AG04449 (cell line): ENCODE measurements at places on chromosomes 7 and 10.

- no peak for DNase-seq
Observed at GRCh38 chr7:3981281-3981680, 680.2 kb downstream of the SDK1 start.

- no peak for DNase-seq
Observed at GRCh38 chr10:120598386-120598785, 141.4 kb downstream of the PLPP4 start.

GRCh38 chr7:152968514-152968913 lies 209.0 kb downstream of the ACTR3B start:
- no peak for DNase-seq

GRCh38 chr10:29663718-29664117 lies 28.9 kb upstream of the SVIL start:
- DNase-seq: no peak

DNA sequence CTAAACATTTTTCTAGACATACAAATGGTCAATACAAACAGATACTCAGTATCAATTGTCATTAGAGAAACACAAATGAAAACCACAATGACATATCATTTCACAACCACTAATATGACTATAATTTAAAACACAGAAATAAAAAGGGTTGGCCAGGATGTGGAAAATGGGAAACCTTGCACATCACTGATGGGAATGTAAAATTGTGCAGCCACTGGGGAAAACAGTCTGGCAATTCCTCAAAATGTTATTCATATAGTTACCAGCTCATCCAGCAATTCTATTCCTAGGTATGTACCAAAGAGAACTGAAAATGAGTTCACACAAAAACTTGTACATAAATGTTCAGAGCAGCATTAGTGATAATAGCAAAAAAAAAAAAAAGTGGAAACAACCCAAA lies 106.1 kb upstream of the LRRTM3 start:
- no peak for DNase-seq

DNA sequence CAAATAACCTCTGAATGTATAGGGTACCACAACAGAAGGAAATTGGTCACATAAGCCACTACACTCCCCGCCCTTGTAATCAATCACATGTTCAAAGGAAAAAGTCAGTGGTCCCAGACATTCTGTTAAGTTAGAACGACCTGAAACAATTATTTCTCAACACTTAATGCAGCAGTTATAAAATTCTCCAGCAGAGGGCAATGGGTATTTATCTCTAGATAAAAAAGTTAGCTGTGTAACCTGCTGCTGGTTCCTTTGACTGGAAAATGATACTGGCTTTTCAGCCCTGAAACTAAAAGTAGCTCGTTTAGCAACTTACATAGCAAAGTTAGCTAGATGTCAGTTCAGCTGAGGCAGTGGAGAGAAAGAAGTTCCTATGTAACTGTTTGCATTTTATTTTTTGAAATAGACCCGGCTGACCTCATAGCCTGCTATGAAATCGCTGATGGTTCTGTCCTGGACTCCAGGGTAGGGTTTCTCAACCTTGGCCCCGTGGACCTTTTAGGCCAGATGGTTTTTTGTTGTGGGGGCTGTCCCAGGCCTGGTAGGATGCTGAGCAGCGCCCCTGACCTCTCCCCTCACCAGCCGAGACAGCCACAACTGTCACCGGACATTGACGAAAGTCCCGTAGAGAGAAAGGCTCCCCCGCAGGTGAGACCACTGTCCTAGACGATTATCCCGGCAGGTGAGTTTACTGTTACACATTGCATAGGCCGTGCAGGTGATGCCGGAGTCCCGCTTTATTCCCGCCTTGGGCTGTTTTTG lies 40.2 kb upstream of the PROSER2 start:
- DNase-seq: no peak

DNA sequence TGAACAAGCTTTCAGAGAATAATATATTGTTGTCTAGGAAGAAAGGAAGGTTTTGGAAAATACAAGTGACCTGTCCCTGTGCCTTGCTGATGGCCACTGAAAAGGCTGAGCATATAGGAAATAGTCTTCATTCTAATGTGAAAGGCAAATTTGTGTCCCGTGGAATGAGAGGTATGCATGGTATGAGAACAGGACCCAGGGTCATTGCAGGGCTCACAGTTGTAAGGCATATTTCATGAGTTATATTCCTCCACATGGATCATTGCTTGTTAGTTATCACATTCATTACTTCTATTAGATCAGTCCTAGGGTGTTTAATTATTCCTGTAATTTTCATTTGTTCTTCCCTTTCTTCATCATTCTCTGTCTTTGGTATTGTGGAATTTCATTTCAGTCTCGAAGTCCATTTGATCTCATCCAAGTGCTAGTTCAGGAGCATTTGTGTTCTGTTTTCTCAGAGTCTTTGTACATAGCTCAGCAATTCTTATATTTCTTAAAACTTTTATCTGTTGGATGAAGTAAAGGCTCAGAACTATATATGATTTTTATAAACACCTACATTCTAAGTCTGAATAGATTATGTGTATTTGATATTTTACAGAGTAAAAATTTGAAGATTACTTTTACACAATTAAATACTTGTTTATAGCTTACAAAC lies 39.4 kb upstream of the ARHGAP21 start:
- peak; percentile 19 for DNase-seq

DNA sequence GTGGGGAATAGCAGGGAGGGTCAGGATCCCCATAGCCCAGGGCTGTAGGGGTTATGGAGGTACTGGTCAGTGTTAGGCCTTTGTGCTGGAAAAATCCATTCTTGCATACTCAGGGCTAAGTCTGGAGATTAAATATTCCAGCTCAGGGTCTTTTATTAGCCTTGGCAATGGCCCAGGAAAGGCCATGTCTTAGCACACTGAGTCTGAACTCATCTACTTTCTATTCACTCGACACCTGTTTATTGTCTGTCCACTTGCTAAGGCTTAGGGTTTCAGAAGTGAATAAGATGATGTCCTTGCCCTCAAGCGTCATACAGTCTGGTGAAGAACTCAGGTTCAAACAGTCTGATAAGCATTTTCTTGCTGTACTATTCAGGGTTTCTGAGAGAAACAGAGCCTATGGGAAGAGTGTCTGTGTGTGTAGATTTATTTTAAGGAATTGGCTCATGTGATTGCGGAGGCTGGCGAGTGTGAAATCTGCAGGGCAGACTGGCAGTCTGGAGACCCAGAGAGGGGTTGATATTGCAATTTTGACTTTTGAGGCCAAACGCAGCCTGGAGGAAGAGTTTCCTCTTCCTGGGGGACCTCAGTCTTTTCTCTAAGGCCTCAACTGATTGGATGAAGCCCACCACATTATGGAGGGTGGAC lies 135.8 kb downstream of the RAMP3 start:
- no peak for DNase-seq

- DNase-seq: no peak
Observed at GRCh38 chr10:93417921-93418320, 64.2 kb downstream of the MYOF start.

- DNase-seq: no peak
Observed at GRCh38 chr10:23376229-23376655, 31.6 kb upstream of the C10orf67 start.

GRCh38 chr10:77428691-77429395 lies 208.8 kb downstream of the KCNMA1 start:
- peak; percentile 51 for DNase-seq

DNA sequence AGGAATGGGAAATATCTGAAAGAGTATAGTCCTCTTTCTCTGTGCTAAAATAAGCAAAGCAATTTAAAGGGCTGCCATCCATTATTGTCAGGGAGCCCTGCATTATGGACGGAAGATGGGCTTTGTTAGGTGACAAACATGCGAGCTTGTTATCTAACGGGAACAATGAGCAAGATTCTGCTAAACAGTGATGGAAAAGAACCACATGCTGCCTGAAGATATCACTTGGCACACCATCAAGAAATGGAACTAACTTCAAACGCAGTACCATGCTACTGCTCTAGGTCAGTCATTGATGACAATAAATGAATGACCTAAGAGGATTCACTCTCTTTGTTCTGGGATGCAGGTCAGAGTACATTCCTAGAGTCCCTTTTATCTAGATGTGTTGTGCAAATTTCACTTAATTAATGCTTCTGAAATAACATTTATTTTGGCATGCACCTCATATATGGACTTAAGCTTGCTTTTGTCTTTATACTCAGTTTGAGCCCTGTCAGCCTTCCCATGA lies 175.7 kb upstream of the PTN start:
- DNase-seq: no peak

DNA sequence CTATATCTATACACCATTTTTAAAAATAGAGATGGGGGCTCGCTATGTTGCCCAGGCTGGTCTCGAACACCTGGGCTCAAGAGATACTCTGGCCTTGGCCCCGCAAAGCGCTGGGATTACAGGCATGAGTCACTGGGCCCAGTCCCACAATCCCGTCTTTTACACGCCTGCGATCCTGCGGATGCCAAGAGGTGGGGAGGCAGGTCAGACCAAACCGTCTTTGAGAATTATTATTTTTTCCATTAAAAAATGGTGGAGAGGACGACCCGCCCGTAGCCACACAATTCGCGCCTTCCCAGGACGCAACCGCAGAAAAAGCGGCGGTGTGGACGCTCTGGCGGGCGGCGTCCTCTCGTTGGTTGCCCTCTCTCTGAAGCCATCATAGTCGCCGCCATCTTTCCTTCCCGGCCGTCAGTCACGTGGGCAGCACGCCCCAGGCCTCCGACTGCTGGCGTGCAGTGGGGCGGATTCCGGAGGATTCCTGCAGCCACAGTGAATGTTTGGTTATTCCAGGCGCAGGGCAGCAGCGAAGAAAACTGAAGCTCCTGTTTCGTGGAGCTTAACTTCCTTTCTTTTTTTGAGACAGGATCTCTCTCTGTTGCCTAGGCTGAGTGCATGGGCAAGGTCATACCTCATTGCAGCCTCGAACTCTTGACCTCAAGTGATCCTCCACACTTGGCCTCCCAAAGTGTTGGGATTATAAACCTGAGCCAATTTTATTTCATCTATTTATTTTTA lies 9.9 kb upstream of the EPHB4 start:
- peak; percentile 37 for DNase-seq

DNA sequence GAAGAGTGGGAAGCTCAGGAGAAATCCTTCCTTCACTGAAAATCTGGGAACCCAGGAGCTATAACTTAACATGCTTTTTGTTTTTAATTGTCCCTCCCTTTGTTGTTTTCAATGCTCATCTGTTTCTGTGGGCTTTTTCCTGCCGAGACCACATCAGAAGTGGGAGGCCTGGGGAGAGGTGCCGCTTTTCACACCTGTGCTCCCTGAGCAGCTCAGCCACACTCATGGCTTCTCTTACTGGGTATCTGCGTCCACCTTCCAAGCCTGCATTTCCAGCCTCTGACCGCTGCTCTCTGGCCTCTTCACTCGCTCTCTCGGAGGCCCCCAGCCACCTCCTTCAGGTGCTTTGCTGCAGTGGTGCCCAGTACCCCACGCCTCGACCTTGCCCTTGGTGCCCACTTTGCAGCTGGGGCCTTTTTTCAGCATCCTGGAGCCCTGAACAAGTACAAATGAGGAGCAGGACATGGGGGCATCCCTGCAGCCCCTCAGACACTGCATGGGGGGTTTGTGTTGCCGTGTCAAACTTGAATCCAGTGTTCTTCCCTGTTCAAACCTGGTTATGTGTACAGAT lies 9.9 kb downstream of the C7orf57 start:
- no peak for DNase-seq

- DNase-seq: no peak
Observed at GRCh38 chr10:22683140-22683389, 31.3 kb downstream of the PIP4K2A start.

DNA sequence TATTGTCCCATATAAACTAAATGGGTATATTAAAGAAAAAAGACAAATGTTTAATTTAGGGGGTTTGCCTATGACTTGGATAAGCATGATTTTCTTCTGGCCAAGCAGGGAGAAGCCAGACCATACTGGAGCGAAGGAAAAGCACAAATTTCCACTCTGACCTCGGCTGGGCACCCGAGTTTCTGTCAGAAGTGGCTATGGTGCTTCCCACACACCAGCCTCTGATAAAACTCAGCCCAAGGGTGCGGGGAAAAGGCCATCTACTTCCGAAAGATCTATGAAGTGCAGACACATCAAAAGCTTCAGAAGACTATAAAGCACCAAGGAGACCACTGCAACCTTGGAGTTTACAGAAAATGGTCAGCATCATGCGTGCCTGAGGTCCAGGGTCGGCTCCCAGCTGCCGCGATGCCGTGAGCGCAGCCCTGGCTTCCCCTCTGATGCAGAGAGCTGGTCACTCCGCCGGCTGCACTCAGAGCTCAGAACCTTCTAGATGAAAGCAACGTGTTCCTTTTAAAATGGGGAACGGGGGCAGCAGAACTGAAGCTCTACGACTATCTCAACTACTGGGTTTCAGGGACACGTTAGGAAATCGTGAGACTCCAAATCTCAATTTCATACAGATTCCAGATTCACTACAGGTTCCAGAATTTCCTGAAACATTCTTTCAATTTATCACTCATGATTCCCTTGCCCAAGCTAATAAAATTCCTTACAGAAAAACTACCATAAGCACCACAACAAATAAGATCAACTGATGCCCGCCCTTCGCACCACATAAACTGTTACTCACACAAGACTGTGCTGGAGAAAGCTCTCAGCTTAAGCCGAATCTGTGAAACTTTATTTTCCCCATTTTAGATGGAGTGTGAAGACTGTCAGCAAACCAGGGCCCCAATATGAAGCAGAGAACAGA lies 84.5 kb downstream of the DIP2C start:
- no peak for DNase-seq

GRCh38 chr10:33085313-33085833 lies 127.3 kb upstream of the ITGB1 start:
- DNase-seq: no peak

GRCh38 chr7:23074443-23075261 lies 30.9 kb upstream of the KLHL7 start:
- DNase-seq: no peak

DNA sequence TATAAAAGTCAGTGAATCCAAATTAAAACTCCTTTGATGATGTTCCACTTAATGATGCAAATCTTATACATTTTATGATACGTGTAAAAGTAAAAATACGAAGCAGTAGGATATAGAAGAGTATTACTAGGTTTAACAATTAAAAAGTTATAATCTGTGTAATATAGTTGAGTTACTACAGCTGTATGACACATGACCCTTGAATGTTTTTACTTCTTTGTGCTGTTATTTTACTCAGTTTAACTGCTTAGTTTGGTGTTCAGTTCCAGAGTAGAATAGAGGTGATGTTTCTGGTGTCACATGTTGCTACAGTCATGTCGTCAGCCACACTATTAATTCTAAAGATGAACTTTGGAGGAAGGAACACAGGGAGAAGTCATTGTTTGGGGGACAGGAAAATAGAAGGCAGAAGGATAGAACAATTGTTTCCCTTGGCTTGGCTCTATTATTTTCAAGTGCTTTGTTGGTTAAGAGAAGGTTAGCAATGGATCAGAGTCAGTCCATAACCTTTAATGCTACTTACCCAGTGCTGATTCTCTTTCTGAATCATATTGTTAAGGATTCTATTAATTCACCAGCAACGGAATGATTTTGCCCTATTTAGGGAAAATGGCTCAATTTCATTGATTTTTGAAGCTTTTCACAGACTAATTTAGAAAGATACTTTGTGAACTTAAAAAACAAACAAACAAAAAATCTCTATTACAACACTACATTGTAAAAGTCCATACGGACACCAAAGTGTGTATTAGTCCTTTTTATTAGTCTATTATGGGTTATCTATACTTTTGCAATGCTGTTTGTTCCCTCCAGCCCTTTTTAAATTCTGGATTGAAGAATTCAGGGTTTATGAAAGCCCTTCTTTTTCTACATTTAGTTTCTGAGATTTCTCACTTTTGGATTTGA lies 73.4 kb downstream of the CPED1 start:
- DNase-seq: no peak

GRCh38 chr10:66176772-66177171 lies 749.1 kb upstream of the LRRTM3 start:
- DNase-seq: no peak
